Activated T-helper 1 cell treated with anti-CD3 and anti-CD28 coated beads, Interleukin-12 subunit alpha, Interleukin-12 subunit beta, Interleukin-2, Interleukin-4 antibody, amounts not matched to agents 30 ng/mL and 10 ng/mL and 1 ng/mL, durations not matched to agents 14 hours and 24 hours and 36 hours (primary cell): ENCODE measurements at places on chromosomes 5 and 9. TPM values are rescaled to one million over a fixed set of nuclear protein-coding genes. Genes with fewer than 3 reads are reported as not detected.

The ACOT12 gene
- not detected in 2 replicates for total RNA-seq

The HNRNPA0 gene
- 37.5 and 37.8 TPM in 2 replicates for total RNA-seq

The CEL gene
- total RNA-seq, result 1.8 and 2.0 TPM in 2 replicates

The TSSK1B gene
- total RNA-seq, result not detected in 2 replicates

The OLFM1 gene
- total RNA-seq, result 0.47 and 0.66 TPM in 2 replicates
